ENCODE measurements at places on chromosomes 5 and 9.

DNA sequence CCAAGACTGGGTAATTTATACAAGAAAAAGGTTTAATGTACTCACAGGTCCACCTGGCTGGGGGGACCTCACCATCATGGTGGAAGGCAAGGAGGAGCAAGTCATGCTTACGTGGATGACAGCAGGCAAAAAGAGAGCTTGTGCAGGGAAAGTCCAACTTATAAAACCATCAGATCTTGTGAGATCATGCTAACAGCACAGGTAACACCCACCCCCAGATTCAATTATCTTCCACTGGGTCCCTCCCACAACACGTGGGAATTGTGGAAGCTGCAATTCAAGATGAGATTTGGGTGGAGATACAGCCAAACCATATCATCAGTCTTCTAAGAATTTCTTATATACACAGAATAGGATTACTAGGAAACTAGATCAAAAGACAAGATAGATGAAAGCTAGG is 555.6 kb downstream of the PRR16 start:
- no peak overlapping the region for H3K27ac ChIP-seq
- H3K27me3 ChIP-seq = no peaks in the 10 kb centered on the region
- no peaks in the 10 kb centered on the region for H3K36me3 ChIP-seq
- no peak overlapping the region for H3K4me3 ChIP-seq
- H3K4me1 ChIP-seq = no peaks in the 10 kb centered on the region

DNA sequence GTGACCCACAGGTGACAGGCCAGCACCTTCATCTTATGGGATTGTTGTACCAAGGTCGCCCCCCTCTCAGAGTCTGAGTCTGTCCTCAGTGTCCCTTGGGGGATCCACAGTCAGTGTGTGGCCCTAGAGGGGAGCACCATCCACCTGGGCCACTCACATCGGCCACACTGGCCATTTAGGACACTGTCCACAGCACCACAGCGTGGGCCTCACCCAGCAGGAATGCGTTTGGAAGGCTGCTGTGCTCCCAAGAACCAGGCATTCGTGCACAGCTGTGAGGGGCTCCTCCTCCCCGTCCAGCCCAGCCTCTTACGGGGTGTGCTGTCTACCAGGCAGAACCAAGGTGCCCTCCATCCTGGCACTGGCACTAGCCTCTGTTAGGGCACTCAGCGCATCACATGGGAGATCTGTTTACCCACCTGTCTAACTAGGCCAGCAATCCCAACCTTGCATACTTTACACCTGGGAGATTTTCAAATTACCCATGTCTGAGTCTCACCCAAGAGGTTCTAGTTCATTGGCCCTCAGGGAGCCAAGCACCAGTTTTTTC is 24.5 kb upstream of the UBE2QL1 start:
- no peaks in the 10 kb centered on the region for H3K27me3 ChIP-seq
- H3K27ac ChIP-seq = no peak overlapping the region
- H3K36me3 ChIP-seq = no peaks in the 10 kb centered on the region
- no peak for DNase-seq
- no peaks in the 10 kb centered on the region for H3K4me1 ChIP-seq
- no peak overlapping the region for H3K4me3 ChIP-seq

DNA sequence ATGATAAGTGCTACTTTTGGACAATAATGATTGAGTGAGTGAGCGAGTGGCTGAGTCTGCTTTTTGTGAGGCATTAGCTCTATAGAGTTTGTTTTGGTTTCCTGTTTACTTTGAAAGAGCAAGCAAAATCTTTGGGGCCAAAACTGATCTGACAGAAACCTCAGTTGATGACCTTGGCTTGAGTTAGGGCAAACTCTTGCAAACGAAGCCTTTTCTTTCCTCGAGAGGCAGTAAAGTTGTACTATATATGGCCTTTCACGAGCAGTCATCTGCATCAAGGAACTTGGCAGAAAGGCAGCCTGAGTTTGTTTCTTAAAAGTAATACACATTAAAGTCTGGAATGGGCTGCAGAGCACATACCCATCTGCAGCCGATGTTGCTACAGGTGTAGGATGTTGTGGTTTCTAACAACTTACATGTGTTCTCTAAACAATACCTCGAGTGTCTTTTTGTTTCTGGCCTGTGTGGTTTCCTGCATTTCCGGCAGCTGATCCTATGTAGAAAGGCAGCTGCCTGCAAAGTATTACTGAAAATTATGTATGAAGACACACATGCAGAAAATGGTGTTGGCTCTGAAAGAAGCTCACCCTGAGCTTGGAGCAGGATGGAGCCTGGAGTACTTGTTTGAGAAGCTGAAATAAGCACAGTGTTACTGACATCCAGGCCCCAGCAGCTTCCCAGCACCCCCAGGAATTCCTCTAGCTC is 60.8 kb downstream of the FOXD1 start:
- no peaks in the 10 kb centered on the region for H3K4me1 ChIP-seq
- no peaks in the 10 kb centered on the region for H3K27me3 ChIP-seq
- H3K27ac ChIP-seq = no peak overlapping the region
- DNase-seq = no peak
- no peak overlapping the region for H3K4me3 ChIP-seq

DNA sequence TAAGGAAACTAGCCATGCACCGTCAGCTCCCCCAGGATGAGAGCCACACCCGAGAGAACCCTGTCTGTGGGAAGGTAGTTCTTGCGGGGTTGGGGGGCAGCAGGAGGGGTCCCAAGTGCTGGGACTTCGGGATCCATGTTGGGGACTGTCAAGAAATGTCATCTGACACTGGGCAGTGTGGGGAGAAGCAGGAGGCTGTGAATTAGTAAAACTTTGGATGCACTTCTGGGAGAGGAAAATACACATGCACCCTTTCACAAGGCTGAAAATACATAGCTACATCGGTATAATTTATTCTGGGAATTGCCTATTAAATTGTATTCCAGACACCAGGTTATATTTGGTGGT is 109.6 kb upstream of the RPS23 start:
- H3K27me3 ChIP-seq = no peaks in the 10 kb centered on the region
- no peak overlapping the region for H3K27ac ChIP-seq
- H3K4me3 ChIP-seq = no peak overlapping the region
- no peaks in the 10 kb centered on the region for H3K4me1 ChIP-seq
- DNase-seq = no peak

DNA sequence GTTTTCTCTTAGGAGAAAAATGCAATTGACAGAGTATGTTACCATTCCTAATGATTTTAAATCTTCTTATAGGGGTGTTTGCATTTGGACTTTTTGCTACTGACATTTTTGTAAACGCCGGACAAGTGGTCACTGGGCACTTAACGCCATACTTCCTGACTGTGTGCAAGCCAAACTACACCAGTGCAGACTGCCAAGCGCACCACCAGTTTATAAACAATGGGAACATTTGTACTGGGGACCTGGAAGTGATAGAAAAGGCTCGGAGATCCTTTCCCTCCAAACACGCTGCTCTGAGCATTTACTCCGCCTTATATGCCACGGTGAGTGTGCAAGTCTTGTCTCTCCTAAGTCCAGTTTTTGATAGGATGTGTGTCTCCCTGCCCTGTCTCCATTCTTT is 75.7 kb downstream of the BAAT start:
- no peaks in the 10 kb centered on the region for H3K4me1 ChIP-seq
- no peaks in the 10 kb centered on the region for H3K27me3 ChIP-seq
- DNase-seq = no peak
- H3K4me3 ChIP-seq = no peak overlapping the region
- H3K27ac ChIP-seq = no peak overlapping the region
- no peaks in the 10 kb centered on the region for H3K36me3 ChIP-seq

GRCh38 chr5:128212191-128212806 is 128.7 kb downstream of the SLC12A2 start:
- no peak for DNase-seq
- no peaks in the 10 kb centered on the region for H3K4me1 ChIP-seq
- H3K27me3 ChIP-seq = no peaks in the 10 kb centered on the region

DNA sequence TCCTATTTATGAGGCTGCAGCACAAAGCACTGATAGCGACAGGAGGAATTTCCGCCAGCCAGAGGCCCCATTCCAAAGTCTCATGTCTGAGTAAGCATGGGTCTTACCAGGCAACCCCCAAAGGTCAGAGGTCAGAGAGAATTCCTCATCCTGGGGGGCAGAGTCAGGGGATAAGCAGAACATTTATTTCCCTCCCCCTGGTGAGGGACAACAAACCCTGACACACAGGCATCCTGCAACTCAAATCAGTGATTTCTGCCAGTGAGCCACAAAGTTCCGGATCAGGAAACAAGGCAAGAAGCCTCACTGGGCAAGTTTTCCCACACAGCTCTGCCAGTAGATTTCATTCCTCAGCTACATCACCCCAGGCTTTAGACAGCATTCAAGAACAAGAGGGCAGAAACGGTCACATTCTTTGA is 37.0 kb downstream of the ADAMTS12 start:
- H3K4me3 ChIP-seq = no peak overlapping the region
- no peak for DNase-seq
- peaks cover 9% of the 10 kb centered on the region for H3K4me1 ChIP-seq
- no peaks in the 10 kb centered on the region for H3K36me3 ChIP-seq
- no peak overlapping the region for H3K27ac ChIP-seq

DNA sequence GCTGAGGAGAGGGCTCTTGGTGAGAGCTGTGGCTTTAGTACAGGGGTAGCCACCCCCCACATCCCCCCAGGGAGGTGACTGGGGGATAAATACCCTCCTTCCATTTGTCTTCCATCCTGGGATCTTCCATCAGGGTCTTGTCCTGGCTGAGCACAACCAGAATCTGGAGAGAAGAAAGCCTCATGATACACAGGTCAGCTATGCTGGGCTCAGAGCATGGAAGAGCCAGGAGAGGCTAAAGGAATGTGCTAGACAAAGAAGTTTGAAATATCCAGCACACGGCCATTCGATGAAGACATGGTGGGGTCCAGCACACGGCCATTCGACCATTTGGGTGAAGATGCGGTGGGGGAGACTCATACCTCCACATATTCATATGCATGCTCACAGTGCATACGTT is 30.0 kb downstream of the ROPN1L start:
- peaks cover 4% of the 10 kb centered on the region for H3K36me3 ChIP-seq
- no peak overlapping the region for H3K27ac ChIP-seq
- no peak for DNase-seq
- H3K4me1 ChIP-seq = peaks cover 2% of the 10 kb centered on the region
- no peaks in the 10 kb centered on the region for H3K27me3 ChIP-seq

DNA sequence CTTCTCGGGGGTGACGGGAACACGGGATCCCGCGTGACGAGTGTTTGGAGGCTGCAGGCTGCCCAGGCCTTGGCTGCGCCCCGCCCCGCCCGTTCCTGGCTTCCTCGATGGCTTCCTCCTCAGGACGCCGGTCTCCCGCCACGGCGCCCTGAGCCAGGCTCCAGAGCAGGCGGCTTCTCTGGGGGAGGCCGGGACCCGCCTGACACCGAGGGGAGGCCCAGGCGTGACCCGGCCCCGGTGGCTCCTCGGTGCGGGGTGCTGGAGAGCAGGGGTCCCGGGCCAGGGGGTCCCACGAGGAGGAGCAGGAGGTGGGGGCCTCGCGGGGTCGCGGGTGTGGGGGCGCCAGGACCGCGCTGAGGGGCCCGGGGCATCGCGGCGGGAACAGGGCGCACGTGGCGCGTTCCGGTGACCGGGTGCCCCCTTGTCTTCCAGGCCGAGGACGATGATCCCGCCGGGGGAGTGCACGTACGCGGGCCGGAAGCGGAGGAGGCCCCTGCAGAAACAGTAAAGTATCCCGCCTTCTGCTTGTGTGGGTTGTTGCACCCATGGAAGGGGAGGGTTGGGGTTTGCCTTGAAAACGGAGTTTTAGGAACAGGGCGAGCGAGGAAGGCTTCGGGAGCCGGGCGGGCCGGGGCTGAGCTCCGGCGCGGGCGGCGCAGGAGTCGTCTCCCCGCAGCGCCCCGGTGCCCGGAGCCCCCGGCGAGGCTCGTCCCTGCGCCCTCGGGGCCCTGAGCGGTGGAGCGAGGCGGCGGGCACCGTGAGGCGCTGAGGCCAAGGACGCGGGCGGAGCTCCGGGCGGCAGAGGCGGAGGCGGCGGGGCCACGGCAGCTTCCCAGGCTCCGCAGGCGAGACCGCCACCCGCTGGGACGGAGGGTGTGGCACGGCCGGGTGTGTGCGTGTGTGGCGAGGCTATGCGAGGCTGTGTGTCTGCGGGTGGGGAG is 22.2 kb downstream of the AHRR start:
- peak overlapping the region; percentile 73 for H3K4me3 ChIP-seq
- no peak for DNase-seq
- no peaks in the 10 kb centered on the region for H3K36me3 ChIP-seq

DNA sequence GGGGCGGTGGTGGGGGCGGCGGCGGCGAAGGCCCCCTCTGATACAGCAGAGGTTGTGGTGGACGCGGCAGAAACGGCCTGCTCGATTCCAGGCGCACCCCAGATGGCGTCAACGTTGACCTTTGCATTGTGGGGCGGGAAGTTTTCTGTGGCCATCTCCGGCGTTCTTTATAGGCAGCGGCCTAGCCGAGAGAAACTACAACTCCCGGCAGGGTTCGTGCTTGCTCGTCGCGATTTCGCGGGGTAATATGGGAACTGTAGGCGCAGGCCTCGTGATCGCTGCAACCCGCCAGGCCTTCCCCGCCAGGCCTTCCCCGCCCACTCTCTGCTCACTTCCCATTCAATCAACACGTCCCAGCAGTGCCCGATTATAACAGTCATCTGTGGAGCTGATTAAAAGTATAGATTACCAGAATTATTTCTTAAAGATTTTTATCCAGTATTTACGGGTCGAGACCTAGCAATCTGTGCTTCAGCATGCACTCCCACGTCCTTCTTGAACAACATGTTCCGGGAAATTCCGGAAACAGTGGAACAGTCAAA is at the start of gene BOD1:
Gene BOD1 (minus strand): TSS at position 74 of the 542 bp plus-strand sequence. CDS start 214 bp downstream, outside the sequence.
- DNase-seq = peak; percentile 98
- H3K4me1 ChIP-seq = peaks cover 5% of the 10 kb centered on the region
- peaks cover 29% of the 10 kb centered on the region for H3K36me3 ChIP-seq
- peak within 1 kb of the TSS; percentile 95 for H3K4me3 ChIP-seq
- H3K27ac ChIP-seq = no peak within 1 kb of the TSS

- no peaks in the 10 kb centered on the region for H3K27me3 ChIP-seq
- no peak overlapping the region for H3K4me3 ChIP-seq
- peaks cover 4% of the 10 kb centered on the region for H3K36me3 ChIP-seq
- no peaks in the 10 kb centered on the region for H3K4me1 ChIP-seq
Observed at GRCh38 chr5:65846101-65846500, 80.3 kb upstream of the ERBIN start.

- H3K27me3 ChIP-seq = no peaks in the 10 kb centered on the region
- DNase-seq = no peak
- H3K4me3 ChIP-seq = no peak overlapping the region
- H3K36me3 ChIP-seq = peaks cover 7% of the 10 kb centered on the region
- no peak overlapping the region for H3K27ac ChIP-seq
Observed at GRCh38 chr5:135205632-135206349, 171.8 kb upstream of the PITX1 start.

DNA sequence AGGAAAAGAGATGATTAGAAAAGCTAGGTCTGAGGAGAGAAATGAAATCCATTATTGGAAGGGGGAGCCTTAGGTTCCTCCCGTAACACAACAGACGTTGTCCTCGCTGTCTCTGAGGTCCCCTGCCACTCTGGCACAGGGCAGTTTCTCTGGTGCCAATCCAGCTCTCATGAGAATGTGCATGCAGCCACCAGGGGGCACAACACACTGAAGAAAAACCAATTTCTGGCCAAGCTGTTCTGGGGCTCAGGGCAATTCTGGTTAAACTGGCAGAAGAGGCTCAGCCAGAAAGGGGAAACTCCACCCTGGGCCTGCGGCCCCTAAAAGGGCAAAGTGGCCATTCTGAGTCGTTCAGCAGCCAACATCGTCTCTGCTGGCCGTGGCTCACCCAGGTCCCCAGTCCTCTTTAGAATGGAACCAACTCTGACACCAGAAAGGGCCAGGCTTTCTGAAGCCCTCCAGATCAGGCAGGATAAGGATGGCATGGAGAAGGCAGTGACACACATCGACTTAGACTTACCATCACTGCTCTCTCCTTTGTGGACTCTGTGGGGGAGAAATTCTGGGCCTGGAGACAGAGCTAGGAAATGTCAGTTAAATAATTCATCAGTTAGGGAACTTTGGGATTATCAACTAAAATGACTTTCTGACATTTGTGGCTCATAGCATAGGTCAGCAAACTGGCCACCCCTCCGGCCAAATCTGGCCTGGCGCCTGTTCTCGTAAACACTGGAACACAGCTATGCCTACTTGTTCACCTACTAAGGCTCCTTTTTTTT is 58.5 kb upstream of the GOLPH3 start:
- peak; percentile 72 for DNase-seq
- no peak overlapping the region for H3K4me3 ChIP-seq
- H3K27ac ChIP-seq = no peak overlapping the region

Data from H9 (cell line).